Activated CD8-positive, alpha-beta memory T cell treated with anti-CD3 and anti-CD28 coated beads for 48 hours (primary cell): ENCODE measurements at places on chromosomes 4 and X.

GRCh38 chr4:137474711-137475301 is 57.5 kb downstream of the PCDH18 start:
- no peak for DNase-seq

DNA sequence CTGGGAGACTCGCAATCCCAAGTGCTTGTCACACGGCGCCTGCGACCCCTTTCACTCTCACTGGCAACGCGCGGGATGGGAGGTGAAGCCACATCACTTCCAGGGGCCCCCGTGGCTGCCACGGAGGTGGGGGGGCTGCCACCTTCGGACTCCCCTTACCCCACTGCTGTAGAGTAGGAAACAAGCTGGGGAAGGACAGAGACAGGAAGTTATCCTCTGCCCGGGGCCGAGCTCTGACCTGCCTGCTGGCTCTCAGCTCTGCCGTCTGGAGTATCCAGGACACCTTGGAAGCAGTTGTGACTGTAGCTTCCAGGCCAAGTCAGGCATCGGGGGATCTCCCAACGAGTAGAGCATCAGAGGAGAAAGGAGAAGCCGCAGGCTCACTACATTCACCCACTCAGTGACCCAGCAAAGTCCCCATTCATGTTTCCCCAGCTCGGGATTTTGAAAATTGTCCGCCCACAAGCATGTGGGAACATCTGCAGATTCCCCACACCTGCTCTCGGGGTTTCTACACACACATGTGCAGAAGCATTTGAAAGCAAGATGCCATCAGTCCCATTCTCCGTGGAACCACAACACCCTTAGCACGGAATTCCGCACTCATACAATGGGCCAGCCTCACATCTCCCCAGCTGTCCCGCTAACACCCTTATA is 10.8 kb downstream of the PDZD4 start:
- DNase-seq: no peak

- no peak for DNase-seq
Measured at GRCh38 chr4:89535251-89535650, 227.7 kb upstream of the GPRIN3 start.

DNA sequence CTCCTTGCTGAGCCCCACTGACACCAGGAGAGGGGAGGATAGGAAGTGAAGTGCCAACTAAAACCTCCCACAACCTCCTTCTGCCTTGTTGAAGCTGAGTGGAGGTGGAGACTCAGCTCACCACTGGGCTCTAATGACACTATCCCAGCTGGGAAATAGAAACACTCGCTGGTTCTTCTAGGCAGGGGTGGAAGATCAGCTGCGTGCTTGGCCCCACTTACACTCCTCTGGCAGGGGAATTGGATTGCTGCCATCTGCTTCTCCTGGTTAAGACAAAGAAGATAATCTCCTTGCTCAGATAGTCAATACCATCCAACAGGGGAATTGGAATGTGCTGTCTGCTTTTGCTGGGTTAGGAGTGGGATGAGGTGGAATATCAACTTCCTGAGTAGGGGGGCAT is 392.5 kb downstream of the ZNF674 start:
- no peak for DNase-seq

- DNase-seq: no peak
Measured at GRCh38 chr4:177308847-177309521, 690 bp upstream of the NEIL3 start.

DNA sequence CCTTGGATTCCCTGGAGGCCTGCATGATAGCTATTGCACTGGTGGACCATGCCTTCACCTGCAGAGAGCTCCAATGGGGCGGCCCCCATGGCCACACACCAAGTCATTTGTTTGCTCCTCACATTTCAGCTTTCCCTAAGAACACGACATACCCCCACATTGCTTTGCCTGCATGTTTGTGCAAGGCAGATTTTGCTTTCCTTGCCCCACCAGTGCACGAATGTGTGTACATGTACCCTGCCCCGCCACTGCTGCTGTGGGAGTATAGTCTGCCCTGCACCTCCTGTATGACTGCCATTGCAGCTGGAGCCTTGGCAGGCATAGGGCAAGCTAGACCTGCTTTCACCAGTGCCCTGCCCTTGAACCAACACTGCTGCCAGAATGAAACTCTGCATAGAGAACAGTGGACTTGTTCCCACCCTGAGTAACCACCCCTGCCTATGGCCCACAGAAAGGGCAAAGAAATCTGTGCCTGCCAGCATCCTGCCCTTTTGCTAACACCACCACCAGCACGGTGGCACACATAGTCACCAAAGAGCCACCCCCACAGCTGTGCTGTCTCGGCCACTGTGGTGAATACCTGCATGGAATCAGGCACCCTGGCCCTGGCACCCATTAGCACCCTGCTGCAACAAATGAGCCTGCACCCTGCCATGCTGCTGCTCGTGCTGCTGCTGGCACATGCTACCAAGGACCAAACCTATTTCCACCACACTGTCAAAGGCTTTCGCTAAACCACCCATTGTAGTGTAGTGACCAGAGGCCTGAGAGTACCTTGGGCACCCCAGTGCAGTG is 661.7 kb upstream of the FAM241A start:
- DNase-seq: no peak

- no peak for DNase-seq
Measured at GRCh38 chr4:73917081-73917501, 47.9 kb downstream of the CXCL1 start.

DNA sequence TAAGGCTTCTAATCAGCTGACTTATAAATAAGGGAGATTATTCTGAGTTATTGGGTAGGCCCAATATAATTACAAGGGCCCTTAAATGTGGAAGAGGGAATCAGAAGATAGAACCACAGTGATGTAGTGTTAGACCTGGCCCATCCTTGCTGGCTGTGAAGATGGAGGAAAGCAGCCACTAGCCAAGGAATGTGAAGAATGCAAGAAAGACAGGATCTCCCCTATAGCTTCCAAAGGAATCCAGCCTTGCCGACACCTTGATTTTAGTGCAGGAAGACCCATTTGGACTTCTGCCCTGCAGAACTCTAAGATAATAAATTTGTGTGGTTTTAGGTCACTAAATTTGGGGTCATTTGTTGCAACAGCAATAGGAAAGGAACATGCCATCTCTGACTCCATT is 150.6 kb downstream of the SPATA18 start:
- DNase-seq: no peak

DNA sequence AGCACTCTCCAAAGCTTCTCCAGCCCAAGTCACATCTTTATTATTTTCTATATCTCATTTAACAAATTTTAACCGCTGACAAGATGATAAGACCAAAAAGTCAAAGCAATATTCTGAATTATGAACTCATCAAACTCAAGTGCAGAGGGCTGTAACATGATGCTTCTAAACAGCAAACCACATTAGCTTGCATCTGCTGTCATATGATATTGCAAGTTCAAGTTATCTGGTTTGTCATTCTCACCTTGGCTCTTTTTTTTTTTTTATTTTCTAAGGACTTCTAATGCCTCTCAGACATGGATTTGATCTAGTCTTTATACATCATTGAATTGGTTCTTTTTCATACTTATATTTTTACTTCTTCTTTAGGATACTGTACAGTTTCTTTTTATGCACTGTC is 93.4 kb downstream of the SLC10A7 start:
- no peak for DNase-seq

DNA sequence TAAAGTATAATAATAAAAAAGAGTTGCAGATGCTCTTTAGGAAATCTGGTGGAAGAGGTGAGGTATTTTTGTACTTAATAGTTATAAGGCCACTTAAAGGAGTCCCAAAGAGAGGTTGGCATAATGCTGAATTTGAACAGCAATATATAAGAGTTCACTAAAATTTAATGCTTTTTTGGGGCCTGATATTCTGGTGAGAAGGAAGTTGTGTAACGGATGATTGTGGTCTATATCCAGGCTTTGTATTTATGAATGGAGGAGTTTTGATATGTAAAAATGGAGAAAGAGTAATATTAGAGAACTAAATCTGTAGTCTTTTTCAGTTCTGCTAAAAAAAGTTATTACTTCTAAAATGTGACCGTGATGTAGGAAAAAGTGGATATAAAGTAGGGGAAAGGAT is 20.4 kb downstream of the BMP2K start:
- no peak for DNase-seq

DNA sequence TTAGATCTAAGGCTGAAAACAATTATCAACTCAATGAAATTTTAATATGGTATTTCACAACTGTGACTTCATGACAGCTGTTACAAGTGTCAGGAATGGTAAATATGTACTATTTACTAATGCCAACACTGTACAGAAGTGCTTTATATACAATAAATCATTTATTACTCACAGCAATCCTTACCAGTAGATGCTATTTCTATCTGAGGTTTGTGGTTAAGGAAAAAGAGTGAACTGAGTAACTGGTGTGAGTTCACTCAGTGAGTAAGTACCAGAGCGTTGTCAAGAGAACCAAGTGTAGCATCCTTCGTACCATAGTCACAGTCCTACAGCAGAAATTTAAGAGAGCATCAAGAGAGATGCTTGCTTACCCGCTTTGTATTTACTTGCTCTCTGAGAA is 23.3 kb downstream of the MTHFD2L start:
- DNase-seq: no peak

DNA sequence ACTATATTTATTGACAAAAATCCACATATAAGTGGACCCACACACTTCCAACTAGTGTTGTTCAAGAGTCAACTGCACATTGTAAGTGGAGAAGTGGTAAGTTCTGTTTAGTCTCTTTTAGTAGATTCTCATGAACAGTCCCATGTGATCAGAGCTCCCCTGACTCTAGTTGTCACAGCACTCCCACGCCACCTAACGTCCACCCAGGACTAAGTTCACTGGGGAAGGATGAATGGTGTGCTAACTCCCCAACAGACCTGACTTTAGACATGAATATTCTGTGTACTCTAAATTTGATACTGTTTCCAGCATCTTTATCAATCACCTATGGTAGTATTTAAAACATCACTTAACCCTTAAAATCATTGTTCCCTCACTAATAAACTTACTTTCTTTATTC is 59.8 kb downstream of the PACRGL start:
- DNase-seq: no peak

DNA sequence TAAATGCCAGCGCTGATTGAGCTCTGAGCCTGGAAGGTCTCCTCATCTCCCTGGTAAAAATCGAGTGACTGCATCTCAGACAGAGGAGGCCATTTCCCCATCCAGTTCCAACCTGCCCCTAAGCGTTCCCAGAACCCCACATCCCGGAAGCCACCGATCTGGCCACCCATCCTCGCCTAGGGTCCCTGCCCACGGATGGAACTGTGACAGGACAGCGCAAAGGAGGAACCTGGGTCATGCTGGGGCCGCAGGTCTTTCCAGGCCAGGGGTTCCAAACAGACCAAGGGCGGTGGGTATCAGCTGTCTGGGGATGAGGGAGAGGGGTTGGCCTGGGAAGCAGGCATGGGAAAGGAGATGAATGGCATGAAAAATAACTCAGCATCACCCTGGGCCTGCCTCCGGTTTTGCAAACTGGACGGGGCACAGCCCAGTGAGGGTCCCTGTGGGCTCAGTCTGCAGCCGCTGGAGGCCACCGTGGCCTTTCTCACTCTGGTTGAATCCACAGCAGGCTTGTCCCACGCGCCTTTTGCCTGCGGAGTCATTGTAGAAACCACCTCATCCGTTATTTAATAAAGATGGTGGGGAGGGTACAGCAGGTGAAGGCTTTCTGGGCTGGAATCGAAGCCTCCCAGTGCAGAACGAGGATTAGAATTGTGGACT is 49.1 kb downstream of the ABLIM2 start:
- no peak for DNase-seq

DNA sequence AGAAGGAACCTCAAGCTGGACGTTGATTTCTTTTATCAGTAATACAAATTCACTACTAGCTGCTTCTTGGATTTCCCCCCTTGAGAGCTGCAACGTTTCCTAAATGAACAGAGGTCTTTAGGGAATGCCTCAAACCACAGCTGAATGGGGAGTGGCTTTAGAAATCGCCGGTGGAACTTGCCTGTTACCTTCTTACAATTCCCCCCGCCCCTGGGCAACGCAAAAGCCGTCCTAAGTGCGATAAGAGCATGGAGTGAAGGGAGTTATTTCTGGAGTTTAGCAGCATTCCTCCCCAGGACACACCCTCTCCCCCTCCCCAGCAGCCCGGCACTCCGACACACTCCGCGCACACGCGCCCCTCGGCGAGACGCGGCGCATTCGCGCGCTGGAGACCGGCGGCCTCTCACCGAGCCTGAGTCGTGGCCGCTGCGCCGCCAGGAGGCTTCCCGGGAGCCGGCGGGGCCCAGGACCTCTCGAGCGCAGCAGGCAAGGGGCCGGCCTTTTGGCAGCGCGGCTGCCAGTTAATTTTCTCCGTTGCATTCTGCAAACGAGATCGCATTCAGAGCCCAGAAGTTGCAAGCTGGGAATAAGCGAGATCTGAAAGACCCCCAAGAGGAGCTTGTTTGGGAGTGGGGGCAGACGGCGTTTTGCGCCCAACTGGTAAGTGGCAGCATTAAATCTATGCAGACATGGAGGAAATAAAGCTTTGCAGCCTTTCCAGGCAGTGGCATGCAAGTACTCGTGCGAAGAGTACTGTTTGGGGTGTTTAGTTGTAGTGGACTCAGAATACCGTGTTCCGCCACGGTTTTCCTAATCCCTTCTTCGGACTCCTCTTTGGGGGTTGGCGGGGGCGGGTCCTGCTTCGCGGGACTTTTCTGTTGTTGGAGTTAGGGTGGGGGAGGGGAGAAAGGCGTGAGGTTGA is 134.7 kb downstream of the PALLD start:
- peak; percentile 2 for DNase-seq

DNA sequence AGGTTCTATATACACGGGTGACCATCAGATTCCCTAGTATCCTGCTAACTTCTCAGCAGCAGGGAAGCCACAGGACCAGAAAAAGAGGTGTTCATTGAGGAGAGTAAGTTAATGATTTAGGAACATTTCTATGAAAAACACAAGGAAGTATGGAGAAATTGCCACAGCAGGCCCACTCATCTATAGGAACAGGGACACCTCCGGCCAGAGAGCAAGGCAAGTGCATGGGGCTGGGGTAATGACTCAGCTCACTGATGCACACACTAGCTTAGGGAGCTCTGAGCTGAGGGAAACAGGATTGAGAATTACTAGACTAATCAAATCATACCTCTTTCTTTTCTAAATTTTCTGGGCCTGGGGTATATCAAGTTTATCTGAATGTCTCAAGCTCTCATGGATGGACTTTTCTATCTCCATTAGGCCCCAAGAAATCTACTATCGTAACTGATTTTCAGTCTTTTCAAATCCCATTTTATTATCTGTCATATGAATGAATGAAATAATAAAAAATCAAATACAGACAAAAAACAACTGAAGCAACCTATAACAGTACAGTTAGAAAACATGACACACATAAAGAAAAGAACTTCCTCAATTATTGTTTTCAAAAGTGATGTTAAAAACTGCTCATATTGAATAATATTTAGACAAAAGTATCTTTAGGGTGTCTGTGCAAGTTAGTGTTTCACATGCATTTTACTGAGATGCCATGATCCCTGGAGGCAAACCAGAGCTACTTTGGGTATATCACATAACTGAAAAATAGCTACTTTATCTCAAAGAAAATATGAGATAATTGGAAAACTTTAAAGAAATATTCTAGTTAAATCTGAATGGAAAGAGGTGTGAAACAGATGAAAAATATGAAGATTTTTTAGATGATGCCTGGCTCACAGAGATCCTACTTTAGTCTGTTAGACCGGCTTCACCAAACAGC is 89.8 kb downstream of the FBXO8 start:
- DNase-seq: no peak
